ENCODE measurements at places on chromosomes 16 and 17.

- DNase-seq, result no peak
These were observed 18.1 kb upstream of the LCMT1 start for GRCh38 chr16:25093208-25094061.

- no peak for DNase-seq
These were observed 11.0 kb downstream of the NEUROD2 start for GRCh38 chr17:39596543-39597267.

DNA sequence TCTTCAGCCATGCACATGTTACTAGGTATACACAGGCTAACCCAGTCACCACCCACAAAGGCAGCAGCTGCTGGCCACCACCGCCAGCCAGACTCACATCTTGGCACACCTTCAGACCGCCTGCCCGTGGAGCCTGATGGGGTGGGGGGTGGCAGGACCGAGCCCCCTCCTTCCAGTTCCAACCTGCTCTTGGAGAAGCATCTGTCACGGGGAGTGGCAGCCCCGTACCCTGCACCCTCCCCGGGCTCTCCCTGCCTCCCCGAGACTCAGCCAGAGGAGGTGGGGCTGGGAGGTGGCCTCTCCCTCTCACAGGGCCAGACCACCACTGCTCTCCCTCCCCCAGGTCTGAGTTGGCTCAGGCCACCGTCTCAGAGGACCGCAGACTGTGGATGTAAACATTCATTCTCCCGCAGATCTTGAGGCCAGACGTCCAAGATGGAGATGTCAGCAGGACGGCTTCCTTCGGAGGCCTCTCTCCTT, 11.3 kb upstream of the RBFOX3 start:
- no peak for DNase-seq

- DNase-seq, result no peak
These were observed 60.7 kb downstream of the MED13 start for GRCh38 chr17:62004388-62004787.

DNA sequence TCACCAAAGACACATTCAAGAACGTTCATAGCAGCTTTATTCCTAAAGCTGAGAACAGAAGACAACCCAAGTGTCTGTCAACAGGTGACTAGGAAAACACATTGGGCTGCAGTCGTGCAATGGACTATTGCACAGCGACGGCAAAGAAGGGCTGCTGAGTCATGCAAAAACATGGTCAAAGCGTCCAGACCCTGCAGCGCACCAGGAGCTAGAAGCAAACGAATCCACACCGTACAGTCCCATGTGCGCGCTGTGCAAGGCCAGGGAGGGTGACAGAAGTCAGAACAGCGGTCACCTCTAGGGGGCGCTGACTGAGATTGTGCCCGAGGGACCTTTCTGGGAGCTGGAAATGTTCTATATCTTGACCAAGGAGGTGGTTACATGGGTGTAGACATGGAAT, 266.4 kb downstream of the MAF start:
- peak; percentile 44 for DNase-seq

GRCh38 chr17:33688771-33689170, 395.7 kb upstream of the ASIC2 start:
- peak; percentile 27 for DNase-seq

GRCh38 chr16:65500919-65501318, 379.1 kb upstream of the CDH11 start:
- no peak for DNase-seq

- peak; percentile 45 for DNase-seq
These were observed at the start of gene OR1F1 for GRCh38 chr16:3187798-3188674. Gene OR1F1, plus strand, starts transcription at chr16:3188204.

DNA sequence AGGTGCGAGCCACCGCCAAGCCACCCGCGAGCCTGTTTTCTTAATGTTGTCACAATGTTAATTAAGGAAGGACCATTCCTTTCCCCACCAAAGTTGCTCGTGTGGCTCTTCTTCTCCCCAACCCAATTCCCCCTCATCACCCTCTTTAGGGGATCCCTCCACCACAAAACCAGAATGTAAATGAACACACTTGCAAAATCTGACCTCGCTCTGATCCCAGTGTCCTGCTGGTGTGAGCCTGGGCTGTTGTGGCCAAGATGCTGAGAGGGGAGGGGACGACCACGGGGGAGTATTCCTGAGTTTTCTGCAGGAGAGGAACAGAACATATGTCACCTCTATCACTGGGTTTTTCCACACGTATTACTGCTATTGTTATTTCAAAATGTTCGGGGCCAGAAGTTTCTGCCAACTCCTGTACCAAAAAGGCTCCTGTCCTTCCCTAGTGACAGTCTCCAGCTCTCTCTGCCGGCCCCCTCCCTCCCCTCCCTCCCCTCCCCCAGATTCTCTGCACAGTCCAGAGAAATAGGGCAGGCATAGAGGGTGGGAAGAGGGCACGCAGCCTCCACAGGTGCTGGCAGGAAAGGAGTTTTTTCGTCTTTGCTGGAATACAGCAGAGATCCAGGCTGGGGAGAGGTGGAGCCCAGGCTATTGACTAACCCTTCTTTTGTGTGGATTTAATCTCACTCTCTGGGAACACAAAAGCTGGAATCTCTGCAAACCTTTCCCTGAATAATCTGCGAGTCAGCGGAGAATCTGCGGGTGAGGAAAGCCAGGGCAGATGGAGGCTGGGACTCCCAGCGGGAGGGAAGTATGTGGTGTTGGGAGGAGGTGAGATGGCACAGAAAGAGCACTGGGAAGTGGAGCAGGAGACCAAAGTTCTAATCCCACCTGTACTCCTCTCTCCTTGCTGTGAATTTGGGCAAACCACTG, 4.5 kb upstream of the CA4 start:
- DNase-seq, result no peak

- DNase-seq, result no peak
These were observed 80.1 kb downstream of the VAT1L start for GRCh38 chr16:77868478-77868877.

GRCh38 chr17:61884864-61885263, 21.5 kb upstream of the BRIP1 start:
- DNase-seq, result no peak

GRCh38 chr16:48609652-48610029, 339 bp downstream of the N4BP1 start:
- DNase-seq, result peak; percentile 64

- DNase-seq, result no peak
These were observed 4.4 kb upstream of the MED9 start for GRCh38 chr17:17472333-17472920.

DNA sequence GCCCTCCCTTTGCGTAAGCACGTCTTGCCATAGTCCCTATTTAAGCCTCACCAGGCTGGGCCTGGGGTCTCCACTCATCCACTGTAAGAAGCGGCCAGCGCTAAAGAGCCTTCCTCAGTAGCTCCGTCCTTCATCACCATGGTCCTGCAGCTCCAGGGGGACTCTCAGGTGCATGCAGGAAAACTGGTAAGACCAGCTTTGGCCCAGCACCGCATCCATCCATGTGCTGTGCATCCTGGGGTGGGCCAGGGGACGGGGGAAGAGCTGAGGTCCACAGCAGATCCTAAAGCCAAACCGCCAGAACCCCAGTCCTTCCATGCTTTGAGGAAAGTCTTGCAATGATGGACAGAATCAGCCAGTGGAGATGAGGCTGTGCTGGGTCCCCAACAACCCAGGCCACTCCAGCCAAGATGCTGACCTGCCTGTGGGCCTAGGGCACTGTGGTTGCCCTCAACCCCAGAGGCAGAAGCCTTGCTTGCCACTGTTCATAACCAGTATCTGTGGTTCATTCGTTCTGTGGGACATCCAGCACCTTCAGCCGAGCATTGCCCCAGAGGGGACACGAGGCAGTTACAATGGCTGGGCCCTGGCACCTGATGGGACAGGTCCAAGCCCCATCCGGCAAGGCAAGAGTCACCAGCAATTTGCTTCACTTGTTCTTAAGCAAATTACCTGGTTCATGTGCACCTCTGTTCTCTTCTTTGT, 44.4 kb downstream of the RBFOX3 start:
- DNase-seq, result no peak

DNA sequence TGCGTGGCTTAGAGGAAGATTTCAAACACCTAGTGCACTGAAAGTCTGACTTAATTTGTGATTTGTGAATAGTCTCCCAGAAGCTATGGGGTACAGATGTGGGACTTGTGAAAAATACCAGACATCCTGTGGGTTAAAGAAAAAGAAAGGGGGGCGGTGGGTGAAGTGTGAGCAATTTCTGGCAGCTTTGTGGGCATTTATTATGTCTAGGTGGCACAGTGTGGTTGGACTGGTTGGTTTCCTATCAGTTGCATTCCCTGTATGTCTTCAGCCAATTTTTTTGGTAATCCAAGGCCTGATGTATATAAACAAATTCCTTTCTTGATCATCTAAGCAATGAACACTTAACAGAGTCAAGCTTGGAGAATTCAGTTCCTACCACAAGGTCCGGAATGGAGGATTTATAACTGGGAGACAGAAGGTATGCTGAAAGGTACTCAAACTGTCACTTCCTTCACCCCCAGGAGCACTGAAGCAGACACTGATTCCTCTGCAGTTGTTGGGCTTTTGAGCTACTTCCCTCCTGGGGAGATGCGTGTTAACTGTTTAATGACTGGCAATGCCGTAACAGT, 211.6 kb downstream of the WWOX start:
- DNase-seq, result no peak

DNA sequence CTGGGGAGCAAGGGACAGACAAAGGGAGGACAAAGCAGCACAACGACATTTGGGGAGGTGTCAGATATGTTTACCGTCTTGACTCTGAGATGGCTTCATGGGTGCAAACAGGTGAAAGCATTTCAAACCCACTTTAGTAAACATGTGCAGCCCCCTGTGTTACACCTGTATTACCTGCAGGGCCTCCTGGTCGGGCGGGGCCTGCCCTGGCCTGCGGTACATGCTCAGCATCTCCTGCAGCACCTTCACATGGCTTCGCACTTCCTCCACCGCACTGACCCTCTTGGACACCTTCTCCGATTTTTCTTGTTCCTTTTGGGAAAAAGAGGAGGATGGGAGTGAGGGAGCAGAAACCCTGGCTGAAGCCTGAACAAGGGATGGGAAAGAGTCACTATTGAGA, 24.5 kb downstream of the GGA2 start:
- no peak for DNase-seq

DNA sequence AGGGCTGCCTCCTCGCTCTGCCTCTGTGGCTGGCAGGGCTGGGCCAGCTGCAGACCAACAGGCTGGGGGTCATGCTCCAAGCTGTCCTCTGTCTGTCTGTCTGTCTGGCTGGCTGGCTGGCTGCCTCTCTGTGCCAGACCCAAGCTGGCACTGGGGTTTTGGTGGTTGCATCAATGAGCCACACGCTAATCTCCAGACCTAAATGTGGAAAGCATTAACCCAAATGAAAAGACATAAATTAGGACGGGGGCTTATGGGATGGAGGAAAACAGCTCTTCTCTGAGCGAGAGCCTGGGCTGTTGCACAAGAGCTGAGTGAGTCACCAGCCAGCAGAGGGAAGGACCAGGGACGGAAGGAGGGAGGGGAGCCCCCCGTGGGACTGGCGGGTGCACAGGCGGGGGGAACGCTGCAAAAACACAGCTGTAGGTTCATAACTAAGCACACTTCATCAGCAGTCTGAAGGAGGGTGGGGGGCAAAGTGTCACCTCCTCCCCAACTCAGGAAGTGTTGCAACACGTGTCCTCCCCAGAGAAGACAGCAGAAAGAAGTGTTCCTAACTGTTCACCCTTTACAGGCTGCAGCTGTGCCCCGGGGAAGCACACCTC, 83.4 kb downstream of the GAS7 start:
- no peak for DNase-seq

GRCh38 chr16:27774779-27775178, 224.8 kb downstream of the KATNIP start:
- DNase-seq, result no peak

- no peak for DNase-seq
These were observed 67.5 kb downstream of the KSR1 start for GRCh38 chr17:27523712-27524111.

DNA sequence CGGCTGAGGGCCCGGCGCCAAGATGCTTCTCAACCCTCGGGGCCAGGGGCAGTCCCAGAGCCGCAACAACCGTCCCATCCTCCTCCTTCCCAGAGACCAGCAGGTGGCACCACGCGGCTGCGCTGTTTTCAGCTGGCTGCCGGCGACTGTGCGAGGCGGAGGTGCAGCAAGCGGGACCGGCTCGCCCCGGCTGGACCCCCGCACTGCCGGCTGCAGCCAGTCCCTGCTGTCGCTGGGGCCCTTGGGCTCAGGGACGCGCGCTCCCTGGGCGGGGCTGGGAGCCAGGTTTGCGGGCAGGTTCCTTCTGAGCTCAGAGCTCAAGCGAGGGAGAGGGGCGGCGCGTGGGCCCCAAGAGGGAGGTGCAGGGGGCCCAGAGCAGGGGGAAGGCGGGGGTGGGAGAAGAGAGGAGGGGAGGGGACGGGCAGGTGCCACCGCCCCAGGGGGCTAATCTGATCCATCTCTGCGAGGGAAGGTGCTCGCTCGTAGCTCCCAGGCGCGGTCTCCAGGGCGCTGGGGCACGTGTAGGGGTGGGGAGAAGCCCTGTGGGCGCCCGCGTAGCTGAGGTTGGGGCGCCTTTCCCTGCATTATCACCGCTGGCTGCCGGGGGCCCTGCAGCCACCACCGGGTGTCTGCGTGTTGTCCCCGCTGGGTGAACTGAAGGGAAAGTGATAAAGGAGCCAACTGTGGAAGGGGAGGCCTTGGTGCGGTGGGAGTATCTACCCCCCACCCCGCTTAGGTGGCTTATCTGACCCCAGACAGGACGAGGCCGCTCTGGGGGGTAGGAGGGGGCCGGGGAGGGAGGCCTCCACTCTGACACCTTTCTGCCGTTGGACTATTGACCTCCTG, 24.2 kb downstream of the STAT5A start:
- peak; percentile 90 for DNase-seq

GRCh38 chr17:7591596-7591995, 1.7 kb upstream of the SOX15 start:
- no peak for DNase-seq

- no peak for DNase-seq
These were observed 16.7 kb upstream of the HEATR6 start for GRCh38 chr17:60095381-60095780.

- DNase-seq, result no peak
These were observed 582.9 kb upstream of the RBFOX1 start for GRCh38 chr16:6749698-6750097.

DNA sequence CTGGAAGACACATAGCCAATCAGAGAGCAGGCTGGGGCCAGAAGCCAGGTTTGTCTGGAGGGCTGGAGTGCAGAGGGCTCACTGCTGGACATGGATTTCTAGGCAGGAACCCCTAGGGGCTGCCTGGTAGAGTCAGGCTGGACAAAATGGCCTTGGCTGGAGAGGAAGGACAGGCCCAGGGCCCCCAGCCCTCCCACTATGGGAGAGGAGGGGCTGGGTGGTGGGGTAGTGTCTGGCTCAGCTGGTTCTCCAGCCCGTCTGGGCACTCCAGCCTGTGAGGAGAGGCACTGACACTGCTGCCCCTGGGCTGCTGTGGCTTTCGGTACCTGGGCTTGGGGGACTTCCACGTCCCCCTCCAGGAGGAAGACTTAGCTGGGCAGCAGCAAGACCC, 21.7 kb upstream of the DOK4 start:
- no peak for DNase-seq

DNA sequence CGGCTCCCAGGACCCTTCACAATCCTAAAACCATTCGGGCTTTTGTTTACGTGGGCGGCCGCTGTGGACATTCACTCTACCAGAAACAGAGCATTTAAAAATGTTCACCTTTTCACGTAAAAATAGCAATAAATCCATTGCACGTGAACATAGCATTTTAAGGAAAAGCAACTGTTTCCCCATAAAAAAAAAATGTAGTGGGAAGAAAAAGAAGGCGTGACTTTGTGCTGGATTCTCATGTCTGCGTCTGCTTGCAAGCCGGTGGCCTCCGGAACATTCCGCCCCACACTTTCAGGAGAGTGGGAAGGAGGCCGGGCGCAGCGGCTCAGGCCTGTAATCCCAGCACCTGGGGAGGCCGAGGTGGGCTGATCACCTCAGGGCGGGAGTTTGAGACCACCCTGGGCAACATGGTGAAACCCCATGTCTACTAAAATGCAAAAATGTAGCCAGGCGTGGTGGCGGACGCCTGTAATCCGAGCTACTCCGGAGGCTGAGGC, 13.4 kb upstream of the GNG13 start:
- DNase-seq, result no peak

Measured in glutamatergic neuron (in vitro differentiated cells).